Left ventricle myocardium superior (tissue), 1 donor: ENCODE measurements at places on chromosomes 3 and 15. TPM values are rescaled to one million over a fixed set of nuclear protein-coding genes. Genes with fewer than 3 reads are reported as not detected.

The INSYN1 gene
- 168 TPM for total RNA-seq

The RLBP1 gene
- not detected for total RNA-seq

The SCAPER gene
- 54.9 TPM for total RNA-seq

The KLHDC8B gene
- 95.1 TPM for total RNA-seq

The PLS1 gene
- 1.8 TPM for total RNA-seq

The THSD4 gene
- 80.7 TPM for total RNA-seq

The IGSF10 gene
- total RNA-seq, result 1.9 TPM

The AHSG gene
- total RNA-seq, result not detected

The LYZL4 gene
- not detected for total RNA-seq

The ITPKA gene
- total RNA-seq, result 6.0 TPM

The IL12A gene
- 0.32 TPM for total RNA-seq

The CTXND1 gene
- 3.2 TPM for total RNA-seq

The RAB6B gene
- total RNA-seq, result 51.6 TPM

The CCDC50 gene
- 55.2 TPM for total RNA-seq

The GP9 gene
- not detected for total RNA-seq

The GOLGA6L7 gene
- total RNA-seq, result not detected

The GOLGA8Q gene
- total RNA-seq, result 1.1 TPM

The CALML4 gene
- total RNA-seq, result 0.99 TPM
